ENCODE measurements at places on chromosomes 16 and 17.

DNA sequence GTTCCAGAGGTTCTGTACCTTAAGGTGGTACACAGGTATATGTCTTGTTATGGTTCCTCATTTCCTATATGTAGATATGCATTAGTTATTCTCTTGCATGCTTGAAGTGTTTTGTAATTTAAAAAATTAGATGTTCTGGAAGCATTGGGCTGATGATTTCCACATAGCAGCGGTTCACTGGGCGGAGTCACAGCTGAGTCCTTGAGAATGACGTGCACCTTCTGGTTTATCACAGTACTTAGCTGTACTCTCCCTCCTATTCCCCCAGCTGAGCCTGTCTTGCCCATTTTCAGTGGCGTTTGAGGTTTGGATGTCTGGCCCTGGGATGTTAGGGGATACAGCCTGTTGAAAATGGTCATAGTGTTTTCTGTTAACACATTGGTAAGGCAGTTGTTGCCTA is 327.1 kb downstream of the SNX29 start:
- DNase-seq, result no peak

GRCh38 chr17:45785480-45786193 is 1.5 kb downstream of the CRHR1 start:
- no peak for DNase-seq

DNA sequence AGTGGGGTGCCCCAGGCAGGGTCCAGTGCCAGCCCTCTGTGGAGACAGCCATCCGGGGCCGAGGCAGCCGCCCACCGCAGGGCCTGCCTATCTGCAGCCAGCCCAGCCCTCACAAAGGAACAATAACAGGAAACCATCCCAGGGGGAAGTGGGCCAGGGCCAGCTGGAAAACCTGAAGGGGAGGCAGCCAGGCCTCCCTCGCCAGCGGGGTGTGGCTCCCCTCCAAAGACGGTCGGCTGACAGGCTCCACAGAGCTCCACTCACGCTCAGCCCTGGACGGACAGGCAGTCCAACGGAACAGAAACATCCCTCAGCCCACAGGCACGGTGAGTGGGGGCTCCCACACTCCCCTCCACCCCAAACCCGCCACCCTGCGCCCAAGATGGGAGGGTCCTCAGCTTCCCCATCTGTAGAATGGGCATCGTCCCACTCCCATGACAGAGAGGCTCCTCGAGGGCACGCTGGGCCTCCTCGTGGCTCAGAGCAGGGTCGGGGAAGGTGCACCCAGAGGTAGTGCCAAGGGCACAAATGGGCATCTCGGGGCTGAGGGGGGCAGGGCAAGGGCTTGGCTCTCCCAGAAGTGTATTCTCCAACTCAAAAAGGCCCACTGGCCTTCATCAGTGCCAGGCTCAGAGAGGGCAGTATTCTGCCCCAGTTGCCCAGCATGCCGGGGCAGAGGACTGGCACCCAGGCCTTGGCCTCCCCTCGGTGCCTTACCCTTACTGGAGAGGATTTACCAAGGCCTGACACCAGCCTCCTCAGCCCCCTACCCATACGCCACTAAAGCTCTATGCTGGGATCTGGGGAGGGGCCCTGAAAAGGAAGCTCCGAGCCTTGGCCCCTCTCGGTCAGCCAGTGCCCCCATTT is at the start of gene CDH5:
CDH5 (plus strand) TSS at position 259 of the 867 bp plus-strand sequence. CDS start 12,647 bp downstream, outside the sequence.
- peak; percentile 60 for DNase-seq

- peak; percentile 73 for DNase-seq
Observed at GRCh38 chr16:85634747-85635544, 21.8 kb downstream of the GSE1 start.

GRCh38 chr17:69223809-69224208 is 4.8 kb downstream of the ABCA10 start:
- no peak for DNase-seq

DNA sequence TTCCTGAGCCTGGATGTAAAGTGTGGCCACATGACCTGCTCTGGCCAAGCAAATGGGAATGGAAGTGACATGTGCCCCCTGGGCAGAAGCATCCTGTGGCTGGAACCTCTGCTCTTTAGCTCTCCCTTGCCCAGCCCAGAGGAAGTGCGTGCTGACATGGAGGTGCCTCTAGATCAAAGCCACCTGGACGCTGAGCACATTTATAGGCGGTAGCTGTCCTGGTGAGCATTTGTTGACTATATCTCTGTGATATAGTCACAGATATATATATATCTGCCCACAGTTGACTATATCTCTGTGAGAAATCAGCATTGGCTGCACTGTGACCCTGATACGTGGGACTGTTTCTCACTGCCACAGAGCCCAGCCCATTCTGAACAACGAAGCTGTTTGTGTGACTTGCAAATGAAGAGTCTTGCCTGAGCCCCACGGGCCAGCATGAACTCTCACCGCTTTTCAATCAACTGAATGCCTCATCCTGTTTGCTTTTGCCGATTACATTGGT is 118.8 kb downstream of the C16orf95 start:
- peak; percentile 74 for DNase-seq

DNA sequence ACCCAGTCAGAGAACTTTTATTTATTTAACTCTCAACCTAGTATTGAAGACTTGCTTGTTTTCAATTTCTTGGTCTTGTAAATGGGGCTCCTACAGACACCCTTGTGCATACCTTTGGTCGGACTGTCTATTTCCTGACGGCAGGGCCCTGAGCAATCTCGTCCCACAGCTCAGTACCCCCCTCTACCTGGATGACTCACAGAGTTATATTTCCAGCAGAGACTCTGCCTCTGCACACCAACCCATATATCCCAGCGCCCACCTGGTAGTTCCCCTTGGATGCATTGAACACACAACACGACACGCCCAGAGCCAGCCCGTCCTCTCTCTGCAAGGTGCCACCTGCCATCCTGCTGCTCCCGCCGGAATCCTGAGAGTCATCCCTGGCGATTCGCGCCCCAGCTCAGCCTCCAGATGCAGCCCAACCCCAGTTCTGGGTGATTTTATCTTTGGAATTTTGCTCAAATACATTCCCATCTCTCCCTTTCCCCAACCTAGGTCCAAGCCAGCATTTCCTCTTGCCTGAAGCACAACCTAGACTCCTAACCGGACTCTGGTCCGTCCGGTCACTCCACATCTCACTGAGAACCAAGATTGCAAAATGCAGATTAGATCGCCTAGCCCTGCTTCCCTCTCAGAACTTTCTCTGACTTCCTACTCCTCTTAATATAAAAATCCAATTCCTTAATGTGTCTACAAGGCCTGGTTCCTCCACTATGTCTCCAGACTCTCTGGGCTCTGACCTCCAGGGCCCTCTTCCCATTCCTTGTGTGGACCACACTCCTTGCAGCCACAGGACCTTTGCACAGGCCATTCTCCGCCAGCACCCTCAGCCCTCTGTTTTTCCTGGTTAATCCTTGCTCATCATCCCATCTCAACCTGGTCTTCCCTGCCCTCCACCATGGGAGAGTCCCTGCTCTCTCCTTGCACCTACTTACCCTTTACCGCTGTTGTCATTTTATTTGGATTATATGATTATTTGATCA is 129.2 kb downstream of the SEC14L1 start:
- no peak for DNase-seq

- DNase-seq, result no peak
Observed at GRCh38 chr16:19940195-19940594, 55.5 kb upstream of the GPRC5B start.

DNA sequence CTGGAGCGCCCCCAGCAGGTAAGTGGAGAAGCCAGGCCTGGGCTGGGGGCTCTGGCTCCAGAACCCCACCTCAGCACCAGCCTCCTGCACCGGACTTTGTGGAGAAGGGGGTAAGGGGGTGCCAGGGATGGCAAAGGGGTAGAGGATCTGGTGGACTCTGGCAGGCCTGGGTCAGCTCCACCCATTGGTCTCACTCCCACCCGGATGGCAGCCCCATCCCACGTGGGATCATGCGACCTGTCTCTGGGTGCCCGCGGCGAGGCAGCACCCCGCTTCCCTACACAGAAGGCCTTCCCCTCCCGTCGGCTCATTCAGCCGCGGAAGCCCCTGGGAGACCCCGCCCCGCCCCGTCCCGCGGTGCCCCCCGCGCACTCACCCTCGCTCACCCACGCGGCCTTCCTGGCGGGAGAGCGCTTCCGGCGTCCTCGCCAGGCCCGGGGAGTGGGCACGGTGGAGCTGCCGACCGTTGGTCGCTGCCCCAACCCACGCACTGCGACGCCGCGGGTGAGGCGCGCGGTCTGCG is 498 bp upstream of the PLEKHG4 start:
- peak; percentile 73 for DNase-seq

GRCh38 chr16:55146966-55147365 is 177.0 kb upstream of the IRX6 start:
- DNase-seq, result no peak

GRCh38 chr17:13835151-13835550 is 233.4 kb upstream of the HS3ST3A1 start:
- DNase-seq, result no peak

- DNase-seq, result no peak
Observed at GRCh38 chr17:69947027-69947759, 127.8 kb upstream of the KCNJ16 start.

GRCh38 chr16:4309102-4309832 is 6.6 kb upstream of the GLIS2 start:
- no peak for DNase-seq

- DNase-seq, result peak; percentile 92
Observed at GRCh38 chr17:67386965-67387551, 10.0 kb downstream of the PITPNC1 start.

DNA sequence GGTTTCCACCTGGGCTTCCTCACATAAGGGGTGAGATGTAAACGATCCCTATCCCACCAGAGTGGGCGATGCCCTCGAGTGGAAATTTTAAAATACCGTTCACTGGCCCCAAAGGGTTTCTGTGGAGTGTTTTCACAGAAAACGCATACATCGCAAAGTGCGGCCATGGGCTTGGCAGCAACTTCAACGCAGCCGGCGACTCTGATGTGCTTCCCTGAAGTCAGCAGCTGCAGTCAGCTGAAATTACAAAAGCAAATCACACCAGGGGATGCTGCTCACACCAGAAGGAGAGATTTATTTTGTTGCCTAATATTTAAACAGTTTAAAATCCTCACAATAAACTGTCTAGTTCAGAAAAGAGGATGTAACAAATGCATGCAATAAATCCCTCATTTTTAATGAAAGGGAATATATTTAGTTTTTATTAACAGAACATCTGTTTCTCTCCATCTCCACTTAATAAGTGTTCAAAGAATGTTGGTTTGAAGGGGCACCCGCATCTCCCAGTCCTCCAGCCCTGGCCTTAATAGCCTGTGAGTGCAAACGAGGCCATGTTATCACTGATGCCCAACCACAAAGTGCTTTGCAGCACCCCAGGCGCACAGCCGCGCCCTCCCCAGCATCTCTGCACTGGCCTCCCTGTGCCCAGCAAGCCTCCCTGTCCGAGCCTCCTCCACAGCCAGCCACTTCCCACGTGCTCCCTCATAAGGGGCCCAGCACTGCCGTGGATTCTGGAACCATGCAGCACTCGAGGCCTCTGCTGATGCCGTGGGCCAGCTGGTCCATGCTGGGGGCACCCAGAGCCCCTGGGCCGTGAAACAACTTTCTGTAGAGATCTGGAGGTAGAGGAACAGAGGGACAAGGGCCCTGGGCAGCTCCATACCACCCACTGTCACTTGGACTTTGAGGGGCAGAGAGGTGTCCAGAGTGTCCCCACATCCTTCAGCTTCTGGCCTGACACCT is 17.3 kb upstream of the XYLT2 start:
- peak; percentile 42 for DNase-seq

- DNase-seq, result no peak
Observed at GRCh38 chr17:73010414-73010813, 82.1 kb downstream of the SLC39A11 start.

DNA sequence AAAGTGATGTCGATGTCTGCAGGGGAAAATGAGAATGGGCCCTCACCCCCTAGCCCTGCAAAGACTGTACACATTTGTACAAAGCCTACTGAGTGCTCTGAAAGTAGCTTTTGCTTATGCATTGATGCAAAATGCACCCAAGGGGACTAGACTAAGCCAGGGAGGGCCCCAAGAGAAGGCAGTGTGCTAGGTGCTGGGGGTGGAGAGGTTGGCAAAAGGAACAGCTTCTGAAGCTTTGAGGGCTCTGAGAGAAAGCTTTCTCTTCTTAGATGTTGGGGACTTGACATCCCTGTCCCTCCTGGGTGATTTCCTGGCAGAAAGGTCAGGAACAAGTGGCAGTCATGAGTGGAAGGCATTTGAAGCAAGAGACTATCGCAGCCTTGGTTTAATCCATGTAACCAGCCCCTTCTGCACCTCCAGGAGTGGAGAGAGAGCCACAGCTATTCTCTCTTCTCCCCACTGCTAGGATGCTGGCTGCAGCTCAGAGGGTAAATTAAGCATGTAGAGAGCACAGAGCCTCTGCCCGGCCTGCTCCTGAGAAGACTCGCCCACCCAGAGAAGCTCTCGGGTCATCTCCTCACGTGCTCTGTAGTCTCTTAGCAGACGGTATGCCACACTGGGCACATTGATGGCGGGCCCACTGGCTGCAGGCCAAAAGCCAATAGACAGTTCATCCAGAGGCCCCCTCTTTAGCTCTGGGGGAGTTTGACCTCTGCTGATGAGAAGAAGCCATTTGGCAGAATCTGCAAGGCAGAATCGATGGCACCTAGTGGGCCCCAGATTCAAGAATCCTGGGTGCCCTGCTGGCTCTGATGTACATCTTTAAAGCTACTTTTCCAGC is 221.4 kb downstream of the MSI2 start:
- DNase-seq, result no peak

DNA sequence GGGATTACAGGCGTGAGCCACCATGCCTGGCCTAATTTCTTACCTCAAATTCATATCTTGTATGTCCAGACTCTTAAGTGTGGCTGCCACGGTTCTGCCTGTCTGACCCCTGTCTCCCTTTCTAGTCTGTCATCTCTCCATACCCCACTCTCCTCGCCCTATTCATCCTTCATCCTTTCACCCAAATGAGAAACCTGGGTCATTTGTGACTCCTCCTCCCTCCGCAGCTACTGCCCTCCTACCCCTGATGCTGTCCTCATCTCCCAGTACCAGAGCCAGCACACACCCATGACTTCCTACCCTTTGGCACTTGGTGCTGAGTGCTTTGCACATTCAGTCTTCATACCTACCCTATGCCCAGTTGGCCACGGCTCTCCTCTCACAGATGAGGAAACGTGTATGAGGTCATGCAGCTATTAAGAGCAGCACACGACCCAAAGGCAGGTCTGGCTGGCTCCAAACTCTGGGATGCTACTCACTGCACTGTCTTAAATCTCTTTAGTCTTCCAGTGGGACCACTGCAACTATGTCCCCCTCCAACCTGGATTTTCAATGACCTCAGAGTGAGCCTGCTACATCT is 1.6 kb downstream of the SPATA32 start:
- DNase-seq, result no peak

- no peak for DNase-seq
Observed at GRCh38 chr17:279331-279730, 73.3 kb downstream of the RPH3AL start.

DNA sequence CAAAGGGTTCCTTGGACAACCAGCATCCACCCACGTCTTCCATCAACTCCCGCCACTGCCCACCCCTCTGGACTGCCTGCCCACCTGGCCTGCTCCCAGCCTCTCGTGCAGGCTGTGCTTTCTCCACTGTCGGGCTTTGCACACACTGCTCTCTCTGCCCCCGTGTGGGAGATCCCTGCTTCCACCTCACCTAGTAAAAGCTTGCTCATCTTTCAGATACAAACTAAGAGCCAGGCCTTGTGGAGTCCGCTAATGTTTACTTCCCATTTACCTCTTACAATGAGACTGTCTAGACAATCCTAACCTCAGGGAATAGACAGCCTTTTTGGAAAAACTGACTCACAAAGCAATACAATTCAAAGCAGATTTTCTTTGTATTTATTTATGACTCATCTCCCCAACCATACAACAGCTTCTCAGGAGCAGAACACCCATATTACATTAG is 67.6 kb downstream of the USP31 start:
- DNase-seq, result no peak

- no peak for DNase-seq
Observed at GRCh38 chr16:70649300-70649699, 2.9 kb downstream of the IL34 start.

- peak; percentile 11 for DNase-seq
Observed at GRCh38 chr16:55037046-55037445, 106.4 kb downstream of the IRX5 start.

All from endodermal cell (in vitro differentiated cells).